Fibroblast of upper back skin (primary cell): ENCODE measurements at places on chromosomes 12 and 14.
A peak's percentile ranks its signal among the peaks of the same experiment; 100 is the strongest.

DNA sequence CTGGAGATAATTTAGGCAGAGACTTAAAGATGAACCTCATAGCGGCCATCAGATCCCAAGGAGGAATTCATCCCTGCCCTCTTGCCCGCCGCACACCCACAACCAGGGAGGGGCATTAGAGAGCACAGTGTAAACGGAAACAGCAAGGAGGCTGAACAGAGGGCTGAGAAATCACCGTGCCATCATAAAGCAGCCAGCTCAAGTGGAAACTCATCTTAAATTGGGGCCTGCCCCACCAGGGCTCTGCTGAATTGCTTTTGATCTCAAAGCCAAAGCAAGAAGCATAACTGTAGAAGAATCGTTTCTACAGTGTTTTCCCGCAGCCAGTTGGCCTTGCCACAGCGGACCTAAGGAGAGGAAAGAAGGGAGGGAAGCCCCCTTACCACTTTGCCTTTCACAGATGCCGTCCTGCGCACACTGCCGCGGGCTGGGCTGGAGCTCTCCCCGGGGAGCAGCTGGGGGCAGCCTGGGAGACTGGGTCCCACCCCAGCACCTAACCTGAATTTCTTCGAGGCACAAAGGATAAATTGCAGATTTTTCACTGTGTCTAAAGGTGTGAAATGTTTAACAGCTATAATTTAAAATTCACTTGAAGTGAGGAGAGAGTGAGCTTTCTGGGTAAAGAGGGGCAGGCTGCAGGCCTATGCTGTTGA lies 51.8 kb upstream of the MMP17 start:
- no peak for DNase-seq

DNA sequence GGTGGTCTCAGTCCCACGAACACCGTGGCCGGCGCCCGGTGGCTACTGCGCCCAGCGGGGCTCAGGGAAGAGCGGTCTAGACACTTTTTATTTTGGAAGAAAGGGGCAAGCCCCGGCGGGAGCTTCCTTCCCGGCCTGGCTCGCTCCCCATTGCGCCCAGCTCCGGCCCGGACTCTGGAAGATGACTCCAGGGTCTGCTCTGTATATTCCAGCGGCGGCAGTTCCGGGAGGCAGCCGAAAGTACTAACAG lies 225.1 kb upstream of the CRY1 start:
- peak; percentile 36 for DNase-seq

- DNase-seq = no peak
Measured at GRCh38 chr14:95958105-95958504, 81.1 kb upstream of the C14orf132 start.

DNA sequence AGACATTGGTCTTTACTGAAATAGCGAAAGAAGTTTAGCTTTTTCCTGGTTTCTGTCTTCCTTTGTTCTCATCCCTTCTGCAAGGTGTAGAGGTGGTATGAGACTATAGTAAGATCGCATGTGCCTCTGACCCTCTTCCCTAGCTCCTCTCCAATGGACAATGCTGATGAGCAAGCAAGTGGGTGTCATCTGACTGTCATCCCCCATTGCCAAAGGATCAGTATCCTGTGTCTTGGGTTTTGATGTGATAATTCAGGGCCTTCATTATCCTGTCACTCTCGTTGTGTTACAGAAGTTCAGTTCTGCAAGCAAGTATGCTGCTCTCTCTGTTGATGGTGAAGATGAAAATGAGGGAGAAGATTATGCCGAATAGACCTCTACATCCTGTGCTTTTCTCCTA lies 10.0 kb upstream of the TNS2 start:
- DNase-seq = no peak

DNA sequence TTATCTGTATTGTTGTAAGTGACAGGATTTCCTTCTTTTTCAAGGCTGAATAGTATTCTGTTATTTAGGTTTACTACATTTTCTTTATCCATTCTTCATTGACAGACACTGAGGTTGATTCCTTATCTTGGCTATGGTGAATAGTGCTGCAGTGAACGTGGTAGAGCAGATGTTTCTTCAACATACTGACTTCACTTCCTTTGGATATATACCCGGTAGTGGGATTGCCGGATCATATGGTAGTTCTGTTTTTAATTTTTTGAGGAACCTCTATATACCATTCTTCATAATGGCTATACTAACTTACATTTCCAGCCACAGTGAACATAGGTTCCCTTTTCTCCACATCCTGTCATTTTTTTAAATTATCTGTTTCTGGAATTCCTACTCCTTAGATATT lies 21.8 kb downstream of the DERA start:
- DNase-seq = no peak

DNA sequence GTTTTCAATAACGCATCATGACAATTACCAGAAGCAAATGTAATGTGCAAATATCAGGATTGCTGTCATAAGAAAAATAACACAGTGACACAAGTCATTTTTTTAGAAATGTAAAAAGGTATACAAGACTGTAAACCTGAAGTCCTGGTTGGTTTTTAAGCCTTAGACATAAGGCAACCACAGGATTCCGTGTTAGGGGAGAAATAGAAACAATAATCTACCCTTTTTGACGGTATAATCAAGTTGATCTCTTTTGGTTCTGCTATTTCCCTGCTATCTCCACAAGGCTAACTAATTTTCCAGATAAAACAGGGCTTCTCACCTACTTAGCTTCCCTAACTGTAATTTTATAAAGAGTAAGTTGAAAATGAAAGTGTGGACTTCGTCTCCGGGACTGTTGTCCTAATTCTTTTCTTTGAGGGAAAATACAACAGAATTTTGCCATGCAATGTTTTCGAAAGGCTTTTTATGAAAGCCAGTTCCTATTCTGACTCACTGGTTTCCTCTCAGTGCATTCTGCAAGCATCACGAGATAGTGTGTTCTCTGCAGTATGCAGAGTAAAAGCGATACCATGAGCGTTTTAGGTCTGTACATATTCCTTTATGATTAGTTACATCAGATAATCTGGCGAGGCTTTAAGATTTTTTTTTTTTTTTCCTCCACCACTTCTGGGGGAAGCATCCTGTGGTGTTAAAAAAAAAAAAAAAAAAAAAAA lies 10.6 kb downstream of the MYO1H start:
- no peak for DNase-seq

DNA sequence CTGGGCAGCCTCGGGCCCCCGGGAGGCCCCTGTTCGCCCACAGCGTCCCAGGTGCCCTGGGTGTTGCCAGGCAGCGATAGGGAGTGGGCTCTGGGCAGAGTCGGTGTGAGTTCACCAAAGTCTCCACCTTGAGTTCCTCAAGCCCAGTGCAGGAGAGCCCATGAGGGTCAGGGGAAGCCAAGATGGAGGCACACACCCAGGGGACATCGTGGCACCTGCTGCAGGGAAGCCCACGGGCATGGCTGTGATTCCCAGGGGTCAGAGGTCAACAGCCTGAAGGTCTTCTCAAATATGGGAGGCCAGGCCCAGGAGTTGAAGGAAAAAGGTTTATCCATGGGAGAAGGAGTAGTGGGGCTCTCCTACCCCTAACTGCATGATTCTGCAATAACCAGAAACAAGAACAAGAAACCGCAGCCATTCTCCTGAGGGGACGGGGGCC lies 148.8 kb downstream of the ADGRD1 start:
- no peak for DNase-seq

GRCh38 chr12:64745980-64746379 lies 13.2 kb downstream of the GNS start:
- DNase-seq = no peak

GRCh38 chr12:8742501-8742900 lies 44.7 kb downstream of the RIMKLB start:
- DNase-seq = peak; percentile 72

DNA sequence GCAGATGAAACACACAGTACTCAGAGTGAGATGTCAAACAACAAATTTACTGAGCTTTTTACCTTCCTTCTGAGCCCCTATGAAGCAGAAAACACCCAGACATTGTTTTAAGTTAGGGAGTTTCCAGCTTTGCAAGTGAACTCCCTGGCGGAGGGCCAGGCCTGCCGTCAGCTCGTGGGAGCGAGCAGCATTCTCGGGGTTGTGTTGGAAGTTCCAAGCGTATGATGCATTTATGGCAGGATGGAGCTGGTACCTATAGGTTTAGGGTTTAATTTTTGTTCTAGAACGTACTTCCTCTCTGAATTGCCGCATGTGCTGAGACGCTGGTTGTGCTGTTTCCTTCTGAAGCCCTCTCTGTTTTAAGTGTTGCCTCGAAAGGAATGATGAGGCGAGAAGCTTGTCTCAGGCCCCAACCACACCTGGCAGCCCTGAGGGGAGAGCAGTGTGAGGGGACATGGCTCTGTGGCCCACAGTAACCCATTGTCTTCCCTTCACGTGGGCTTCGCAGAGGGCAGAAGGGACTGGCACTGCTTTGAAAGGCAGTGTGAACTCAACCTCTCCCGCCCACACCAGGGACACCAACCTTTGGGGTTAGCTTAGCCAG lies 76.6 kb downstream of the SSPN start:
- peak; percentile 89 for DNase-seq

DNA sequence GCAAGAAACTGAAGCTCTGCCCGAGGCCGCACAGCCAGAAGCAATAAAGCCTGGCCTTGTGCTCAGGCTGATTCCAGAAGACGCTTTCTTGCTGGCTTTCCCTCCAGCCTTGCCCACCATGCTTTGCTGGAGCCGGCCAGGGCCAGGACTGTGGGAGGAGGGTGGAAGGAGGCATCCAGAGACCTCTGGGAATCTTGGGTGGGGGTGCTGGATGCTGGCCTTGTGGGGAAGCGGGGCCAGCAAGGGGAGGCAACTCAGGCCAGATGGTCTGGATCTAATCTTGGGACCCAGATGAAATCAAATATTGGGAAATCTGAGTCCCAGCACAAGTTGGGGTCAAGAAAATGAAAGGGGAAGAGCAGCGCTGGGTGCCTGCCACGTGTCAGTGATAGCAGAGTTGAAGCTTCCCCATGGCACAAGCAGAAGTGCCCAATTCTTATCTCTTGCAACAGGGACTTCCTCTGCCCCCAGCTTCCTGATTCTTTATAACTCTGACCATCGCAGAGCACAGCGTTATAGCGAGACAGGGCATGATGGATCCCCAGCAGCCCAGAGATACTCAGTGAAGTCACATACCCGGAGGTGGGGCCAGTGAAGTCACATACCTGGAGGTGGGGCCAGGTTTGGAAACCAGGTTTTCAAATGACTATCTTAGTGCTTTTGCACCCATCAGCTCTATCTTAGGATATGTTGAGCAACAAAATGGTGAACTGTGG lies 6.4 kb upstream of the RABGGTA start:
- no peak for DNase-seq

DNA sequence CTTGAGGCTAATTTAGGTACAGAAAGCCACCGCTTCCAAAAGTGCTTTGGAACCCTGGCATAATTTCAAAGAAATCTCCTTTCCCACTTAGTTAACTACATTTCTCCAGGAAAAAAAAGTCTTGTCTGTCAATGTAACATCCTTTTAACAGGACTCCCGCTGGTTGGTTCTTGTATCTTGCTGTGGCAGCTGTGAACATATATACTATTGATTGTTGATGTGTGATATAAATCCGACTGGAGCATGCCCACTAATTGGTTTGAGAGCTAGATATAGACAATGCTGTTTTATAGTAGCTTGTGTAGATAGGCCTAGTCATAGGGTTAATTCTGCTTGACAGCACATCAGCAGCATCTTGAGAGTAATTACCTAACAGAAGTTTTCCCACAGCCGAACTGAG lies 89.6 kb downstream of the MSRB3 start:
- no peak for DNase-seq

GRCh38 chr12:130435331-130435730 lies 97.6 kb downstream of the PIWIL1 start:
- no peak for DNase-seq

- peak; percentile 56 for DNase-seq
Measured at GRCh38 chr12:16165506-16165905, 112.0 kb downstream of the SLC15A5 start.

- no peak for DNase-seq
Measured at GRCh38 chr14:100369019-100369418, 45.9 kb downstream of the SLC25A47 start.

GRCh38 chr12:77648716-77649115 lies 182.0 kb upstream of the NAV3 start:
- DNase-seq = peak; percentile 62

DNA sequence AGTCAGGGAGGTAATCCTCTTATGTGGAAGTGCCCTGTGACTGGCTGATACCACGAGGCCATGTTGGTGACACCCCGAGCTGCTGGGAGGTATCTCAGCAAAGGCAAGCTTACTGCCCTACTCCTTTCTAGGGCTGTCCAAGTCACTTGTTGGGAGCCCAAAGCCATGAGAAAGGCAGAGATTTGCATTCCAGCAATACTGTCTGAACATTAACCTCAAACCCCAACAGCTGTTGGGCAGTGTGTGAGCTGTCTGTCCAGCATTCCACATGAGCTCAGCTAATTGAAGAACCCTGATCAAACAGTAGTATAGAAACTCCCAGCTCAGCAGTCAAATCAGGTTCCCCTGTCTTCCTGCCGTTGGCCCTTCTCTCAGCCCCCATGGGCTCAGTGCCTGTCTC lies 9.2 kb downstream of the ABHD4 start:
- peak; percentile 45 for DNase-seq

DNA sequence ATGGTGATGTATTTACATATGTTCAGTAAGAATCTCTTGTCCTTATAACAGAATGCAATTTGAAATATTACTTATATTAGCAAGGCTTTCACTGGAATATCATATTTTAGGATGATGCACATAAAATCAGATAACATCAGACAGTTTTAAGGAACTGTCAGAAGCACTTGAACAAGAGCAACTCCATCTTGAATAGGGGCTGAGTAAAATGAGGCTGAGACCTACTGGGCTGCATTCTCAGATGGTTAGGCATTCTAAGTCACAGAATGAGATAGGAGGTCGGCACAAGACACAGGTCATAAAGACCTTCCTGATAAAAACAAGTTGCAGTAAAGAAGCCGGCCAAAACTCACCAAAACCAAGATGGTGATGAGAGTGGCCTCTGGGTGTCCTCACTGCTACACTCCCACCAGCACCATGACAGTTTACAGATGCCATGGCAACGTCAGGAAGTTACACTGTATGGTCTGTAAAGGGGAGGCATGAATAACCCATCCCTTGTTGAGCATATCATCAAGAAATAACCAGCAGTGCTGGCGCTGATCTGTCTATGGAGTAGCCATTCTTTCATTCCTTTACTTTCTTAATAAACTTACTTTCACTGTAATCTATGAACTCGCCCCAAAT lies 27.6 kb upstream of the ETV6 start:
- DNase-seq = peak; percentile 23

DNA sequence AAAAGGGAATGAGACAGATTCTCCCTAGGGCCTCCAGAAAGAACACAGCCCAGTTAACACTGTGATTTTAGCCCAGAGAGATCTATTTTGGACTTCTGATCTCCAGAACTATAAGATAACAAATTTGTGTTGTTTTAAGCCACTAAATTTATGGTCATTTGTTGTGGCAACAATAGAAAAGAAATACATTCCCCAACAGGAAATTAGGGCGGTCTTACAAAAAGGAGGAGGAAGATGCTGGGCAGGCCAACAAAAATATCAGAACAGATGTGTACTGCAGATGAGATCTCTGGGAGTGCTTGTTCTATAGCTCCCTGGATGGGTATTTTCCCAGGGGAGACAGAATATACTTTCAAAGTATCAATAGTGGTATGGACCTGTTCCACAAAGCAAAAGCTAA lies 32.0 kb upstream of the SOCS2 start:
- DNase-seq = no peak

DNA sequence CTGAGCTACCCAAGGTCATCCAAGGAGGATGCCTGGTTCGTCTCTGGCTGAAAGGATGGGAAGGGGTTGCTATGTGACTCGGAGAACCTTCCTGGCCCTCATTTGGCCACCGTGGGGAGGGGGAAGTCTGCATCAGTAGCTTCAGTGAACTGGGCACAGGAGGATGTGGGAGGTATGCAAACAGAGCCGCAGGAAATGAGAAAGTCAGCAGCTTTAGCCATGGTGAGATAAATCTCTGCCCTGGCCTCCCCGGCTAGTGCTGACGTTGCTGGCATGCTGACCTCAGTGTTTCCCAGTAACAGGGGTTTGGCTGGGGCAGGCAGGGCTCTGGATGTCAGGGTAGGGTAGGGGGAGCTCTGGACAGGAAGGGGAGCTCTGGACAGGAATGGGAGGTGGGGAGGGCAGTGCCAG lies 2.3 kb upstream of the CEBPE start:
- peak; percentile 12 for DNase-seq
